Right cardiac atrium (tissue), 5 donors: ENCODE measurements at places on chromosomes 2 and 18.
A peak's percentile ranks its signal among the peaks of the same experiment; 100 is the strongest.

GRCh38 chr2:76599732-76600368, 889.1 kb upstream of the GCFC2 start:
- peak; percentile 26 for DNase-seq

DNA sequence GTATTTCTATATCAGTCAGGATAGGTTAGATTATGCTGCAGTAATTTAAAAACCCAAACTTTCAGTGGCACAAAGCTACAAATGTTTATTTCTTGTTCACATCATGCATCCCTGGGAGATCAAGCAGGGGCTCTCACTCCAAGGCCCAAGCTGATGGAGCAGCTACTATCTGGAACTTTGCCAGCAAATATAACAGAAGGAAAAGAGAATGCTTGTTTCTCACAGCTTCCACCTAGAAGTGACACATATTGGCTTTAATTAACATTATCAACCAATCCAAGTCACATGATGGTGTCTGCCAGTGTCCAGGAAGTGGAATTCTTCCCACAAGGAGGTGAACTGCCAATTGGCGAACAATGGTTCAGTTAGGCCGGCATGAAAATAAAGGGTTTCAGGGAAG, 306.9 kb downstream of the BCL11A start:
- no peak for DNase-seq

DNA sequence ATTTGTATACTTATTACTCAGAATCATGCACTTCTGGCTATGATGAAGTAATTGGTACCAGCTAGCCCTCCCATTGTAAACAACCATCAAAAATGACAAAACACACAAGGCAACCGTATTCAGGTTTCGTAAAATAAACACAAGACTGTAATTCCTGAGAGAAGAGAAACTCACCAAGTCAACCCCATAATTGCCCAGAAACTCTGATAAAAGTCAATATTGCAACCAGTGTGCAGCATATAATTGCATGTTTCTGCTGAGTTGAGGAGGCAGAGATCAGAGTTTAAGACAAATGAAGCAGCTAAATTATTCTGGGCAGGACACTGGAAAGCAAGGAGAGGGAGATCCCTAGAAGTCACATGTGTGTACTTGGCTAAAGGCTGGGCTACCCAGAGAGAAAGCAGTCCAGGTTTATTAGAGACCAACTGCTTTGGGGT, 90.3 kb downstream of the ROCK2 start:
- no peak for DNase-seq

- no peak for DNase-seq
These were observed 454.6 kb downstream of the TSN start for GRCh38 chr2:122210065-122210464.

- no peak for DNase-seq
These were observed 1275.2 kb upstream of the CRIM1 start for GRCh38 chr2:35080231-35080910.

DNA sequence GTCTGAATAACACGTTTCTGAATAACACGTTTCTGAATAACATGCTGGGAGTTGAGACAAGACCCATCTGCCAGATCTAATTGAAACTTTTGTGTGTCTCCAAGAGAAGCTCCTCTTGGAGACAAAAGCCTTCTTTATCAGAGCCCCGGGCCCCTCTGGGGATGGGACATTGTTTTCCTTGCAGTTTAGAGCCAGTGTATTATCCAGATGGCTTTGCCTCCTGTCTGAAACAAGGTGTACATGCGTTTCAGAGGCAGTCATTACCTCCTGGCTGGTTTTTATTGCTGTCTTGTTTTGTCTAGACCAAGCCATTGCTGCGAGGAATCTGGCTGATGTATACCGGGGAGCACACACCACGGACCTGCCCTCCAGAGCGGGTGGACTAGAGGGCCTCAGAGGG, 7.8 kb downstream of the FOSL2 start:
- DNase-seq, result no peak

- no peak for DNase-seq
These were observed 493.4 kb upstream of the FSIP2 start for GRCh38 chr2:185245216-185245615.
